SIG-M5 (cell line): ENCODE measurements at places on chromosomes 6 and 20.

DNA sequence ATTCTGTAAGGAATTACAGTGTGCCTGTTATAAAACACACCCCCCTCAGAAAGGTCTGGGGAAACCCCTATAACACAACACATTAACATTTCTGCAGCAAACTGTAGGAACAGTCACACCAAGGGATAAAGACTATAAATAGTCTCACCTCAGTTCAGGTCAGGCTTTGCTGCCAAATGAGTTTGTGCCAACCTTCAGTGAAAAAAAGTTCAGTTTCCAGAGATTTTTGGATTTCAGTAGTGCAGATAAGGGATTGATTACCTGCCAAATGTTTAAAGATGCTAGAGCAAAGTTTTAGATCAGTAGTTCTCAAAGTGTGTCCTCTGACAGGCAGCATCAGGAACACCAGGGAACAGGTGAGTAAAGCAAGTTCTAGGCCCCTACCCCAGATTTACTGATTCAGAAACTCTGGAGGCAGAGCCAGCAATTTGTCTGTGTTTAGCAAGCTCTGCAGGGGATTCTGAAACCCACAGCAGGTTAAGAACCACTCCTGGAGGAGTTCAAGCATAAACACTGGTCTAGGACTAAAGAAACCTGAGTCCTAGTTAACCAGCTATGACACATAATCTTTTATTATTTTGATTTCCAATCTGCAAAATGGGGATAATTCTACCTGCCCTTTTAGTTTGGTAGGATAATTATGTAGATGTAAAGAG lies 111.0 kb downstream of the RCAN2 start:
- no peak for DNase-seq

- no peak for DNase-seq
Measured at GRCh38 chr6:105676857-105677256, 274.0 kb upstream of the PREP start.

DNA sequence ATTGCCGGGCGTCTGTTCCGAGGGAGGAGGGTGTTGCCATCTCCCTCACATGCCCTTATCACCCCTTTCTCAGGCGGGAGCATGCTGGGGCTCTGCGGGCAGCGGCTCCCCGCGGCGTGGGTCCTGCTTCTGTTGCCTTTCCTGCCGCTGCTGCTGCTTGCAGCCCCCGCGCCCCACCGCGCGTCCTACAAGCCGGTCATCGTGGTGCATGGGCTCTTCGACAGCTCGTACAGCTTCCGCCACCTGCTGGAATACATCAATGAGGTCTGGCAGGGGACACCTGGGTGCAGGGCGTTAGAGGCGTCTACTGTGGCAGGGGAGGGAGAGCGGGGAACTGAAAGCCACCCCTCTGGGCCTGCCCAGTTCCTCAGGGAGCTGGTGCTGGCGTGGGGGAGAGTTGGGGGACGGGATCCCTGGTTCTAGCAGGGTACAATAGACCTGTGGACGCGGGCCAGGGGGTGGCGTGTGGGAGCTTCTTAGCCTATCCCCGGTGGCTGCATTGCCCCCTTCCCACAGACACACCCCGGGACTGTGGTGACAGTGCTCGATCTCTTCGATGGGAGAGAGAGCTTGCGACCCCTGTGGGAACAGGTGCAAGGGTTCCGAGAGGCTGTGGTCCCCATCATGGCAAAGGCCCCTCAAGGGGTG lies 697 bp downstream of the PPT2 start:
- no peak for DNase-seq

DNA sequence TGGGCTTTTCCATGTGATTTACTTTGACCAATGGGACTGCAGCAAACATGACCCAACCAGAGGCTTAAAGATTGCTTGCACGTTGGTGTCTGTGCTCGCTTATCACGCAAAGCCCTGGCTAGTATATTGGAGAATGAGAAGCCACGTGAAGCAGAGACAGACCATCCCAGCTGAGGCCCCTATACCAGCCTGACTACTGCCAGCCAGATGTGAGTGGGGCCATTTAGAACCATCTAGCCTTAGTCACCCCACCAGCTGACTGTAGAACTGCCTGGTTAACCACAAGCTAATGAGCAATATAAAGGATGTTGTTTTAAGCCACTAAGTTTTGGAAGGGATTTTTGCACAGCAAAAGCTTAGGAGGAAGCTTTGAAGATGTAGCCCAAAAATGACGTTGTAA lies 74.5 kb downstream of the MACROD2 start:
- DNase-seq = no peak

- DNase-seq = no peak
Measured at GRCh38 chr6:37862992-37863391, 43.5 kb downstream of the ZFAND3 start.

DNA sequence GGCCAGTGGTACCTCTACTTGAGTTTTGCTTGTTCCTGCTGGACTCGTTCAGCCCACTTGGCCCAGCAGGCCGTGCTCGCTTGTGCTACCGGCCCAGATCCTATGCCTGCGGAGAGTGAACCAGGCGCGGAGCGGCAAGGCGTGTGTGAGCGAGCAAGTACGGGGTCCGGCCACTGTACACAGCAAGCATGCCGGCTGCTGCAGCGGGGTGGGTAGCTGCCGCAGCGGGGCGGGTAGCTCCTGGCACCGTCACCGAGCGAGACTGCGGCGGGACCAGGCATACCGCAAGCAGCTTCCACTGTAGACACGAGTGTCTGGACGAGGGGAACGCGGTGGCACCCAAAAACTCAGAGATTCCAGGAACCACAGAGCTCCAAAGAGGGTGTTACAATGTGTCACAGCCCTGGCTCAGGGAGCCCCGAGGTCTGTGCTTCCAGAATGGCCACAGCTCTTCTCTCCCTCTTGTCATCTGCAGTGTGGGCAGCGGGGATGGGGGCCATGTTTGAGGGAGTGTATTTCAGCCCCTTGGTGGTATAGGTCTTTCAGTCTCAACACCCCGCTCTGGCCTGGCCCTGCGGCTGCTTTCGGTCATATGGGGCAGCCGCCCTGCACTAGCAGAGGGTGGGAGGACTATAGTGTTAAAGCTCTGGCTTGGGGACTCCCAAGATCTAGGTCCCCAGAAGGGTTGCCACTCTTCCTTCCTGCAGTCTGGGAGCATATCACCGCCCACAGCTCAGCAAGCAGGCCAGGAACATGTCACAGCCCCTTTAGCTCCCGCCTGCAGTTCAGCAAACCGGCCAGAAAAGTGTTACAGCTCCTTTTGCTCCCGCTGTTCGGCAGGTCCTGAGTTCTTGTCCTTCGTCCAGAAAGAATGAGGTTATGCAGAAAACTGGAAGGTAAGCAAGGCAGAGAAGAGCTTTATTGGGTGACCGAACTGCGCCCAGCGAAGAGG lies 6.1 kb upstream of the RWDD1 start:
- DNase-seq = no peak

DNA sequence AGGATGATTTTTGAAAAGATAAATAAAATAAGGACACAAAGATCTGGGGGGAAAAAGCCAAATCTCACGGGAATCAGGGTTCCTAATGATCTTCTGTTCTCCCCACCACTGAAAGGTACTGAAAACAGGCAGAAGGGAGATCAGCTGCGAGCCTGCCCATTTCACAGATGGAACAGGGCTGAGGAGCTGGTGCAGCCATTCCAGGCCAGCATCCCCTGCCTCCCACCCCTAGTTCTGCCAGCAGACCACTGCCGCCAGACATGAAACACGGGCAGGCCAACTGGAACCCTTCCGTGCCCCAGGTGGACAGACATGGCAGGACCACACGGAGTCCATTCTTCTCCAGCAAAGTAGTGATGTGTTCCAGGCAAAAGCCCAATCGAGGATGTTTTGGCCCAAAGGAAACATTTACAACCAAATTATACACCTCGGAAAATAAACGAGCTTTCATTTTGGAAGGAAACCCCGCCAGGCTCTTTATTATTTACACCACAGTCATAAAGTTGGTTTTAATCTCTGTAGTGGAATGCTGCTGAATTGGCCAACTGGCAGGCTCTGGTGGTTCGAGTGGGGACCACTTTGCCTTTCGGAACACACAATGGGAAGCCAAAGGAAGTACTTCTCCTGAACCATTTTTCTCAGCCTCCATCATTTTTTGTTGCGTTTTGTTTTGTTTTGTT lies 28.2 kb downstream of the ISM1 start:
- DNase-seq = no peak

GRCh38 chr6:89035252-89036101 lies 45.1 kb upstream of the PNRC1 start:
- DNase-seq = no peak

GRCh38 chr6:105897131-105897530 lies 189.0 kb upstream of the PRDM1 start:
- no peak for DNase-seq

DNA sequence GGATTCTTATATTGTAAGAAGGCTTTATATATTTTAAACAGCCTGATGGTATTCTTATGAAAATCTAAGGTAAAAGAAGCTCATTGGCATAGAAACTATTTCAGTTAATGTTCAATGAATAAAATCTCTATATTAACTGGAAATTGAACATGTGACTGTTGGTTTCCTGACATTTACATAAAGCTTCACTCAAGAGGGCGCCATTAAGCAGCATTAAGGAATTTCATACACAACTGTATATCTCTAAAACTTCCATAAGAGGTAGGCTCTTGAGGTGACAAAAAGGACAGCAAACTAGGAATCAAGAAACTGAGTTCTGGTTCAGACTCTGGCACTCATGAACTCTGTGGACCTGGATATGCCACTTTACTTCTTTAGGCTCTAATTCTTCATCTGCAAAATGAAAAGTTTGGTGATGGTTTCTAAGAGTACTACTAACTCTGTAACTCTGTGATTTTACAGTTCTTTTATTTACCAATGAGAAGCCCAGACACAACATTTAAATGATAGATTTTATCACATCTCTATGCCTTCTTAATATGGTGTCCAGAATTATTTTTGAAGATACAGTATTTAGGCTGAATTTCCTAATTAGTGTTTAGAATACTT lies 147.5 kb downstream of the FLRT3 start:
- DNase-seq = no peak

DNA sequence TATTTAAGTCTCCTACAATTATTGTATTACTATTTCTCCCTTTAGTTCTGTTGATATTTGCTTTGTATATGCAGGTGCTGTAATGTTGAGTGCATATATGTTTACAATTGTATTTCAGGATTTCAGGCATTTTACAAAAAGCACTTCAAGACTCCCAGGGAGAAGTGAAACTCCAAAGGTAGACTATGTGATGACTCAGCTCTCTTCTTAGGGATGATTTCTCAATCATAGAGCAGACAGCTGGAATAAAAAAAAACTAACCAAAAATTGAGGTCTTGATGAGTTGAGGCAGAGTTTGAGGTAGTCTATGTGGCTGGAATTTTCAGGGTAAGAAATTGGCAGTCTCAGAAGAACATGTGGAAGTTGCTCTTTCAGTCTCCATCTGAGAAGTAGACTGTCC lies 786.1 kb downstream of the TFAP2A start:
- no peak for DNase-seq

DNA sequence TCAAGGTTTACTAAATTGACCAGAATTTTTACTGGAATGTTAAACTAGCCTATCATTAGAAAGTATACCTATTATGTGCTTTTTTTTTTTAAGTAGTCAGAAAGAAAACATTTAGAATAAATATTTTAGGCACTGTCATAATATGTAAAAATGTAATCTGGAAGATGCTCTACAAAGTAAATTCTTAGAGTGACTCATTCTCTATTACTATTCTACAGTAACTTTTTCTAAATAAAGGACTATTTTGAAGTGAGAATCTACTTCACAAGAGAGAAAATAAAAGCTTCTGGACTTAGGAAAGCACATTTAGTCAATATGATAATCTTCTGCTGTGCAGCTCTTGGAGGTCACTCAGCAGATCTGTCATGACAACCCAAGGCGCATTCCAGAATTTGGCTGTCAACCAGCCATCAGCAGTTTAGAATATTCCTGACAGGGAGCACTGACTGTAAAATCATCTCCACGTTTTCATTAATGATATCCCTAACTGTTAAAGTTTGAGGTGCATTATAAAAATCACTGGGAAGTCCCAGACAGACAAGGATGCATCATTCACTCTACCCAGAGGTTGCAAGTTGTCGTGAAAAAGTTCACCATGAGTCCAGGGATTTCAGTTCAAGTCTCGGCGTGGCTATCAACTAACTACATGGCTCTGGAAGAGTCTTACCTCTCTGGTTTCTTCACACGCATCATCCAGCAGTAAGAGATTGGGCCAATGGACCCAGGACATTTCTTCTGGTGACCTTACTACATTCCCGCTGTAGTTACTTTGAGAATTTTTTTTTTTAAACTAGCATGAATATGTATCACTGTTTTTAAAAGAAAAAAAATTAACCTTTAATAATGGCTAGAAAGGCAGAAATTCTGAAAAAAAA lies 374.9 kb downstream of the GJA1 start:
- no peak for DNase-seq

GRCh38 chr6:24959319-24959718 lies 23.6 kb upstream of the RIPOR2 start:
- DNase-seq = no peak

DNA sequence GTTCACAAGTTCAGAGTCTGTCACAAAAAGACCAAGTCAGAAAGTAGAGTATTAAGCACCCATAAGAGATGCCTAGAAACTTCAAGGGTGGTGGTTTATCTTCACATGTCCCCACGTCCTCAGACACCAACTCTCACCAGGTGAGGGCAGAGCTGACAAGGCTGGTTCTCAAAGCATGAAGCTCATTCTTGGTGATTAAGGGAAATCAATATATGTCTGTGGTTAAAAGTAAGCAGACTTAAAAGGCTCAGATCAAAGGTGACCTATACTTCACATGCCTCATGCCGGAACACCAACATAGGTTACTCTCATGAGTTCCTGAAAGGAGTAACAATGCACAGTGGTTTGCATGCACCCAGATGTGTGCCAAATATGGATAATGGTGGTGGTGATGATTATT lies 27.0 kb downstream of the IL17A start:
- no peak for DNase-seq

DNA sequence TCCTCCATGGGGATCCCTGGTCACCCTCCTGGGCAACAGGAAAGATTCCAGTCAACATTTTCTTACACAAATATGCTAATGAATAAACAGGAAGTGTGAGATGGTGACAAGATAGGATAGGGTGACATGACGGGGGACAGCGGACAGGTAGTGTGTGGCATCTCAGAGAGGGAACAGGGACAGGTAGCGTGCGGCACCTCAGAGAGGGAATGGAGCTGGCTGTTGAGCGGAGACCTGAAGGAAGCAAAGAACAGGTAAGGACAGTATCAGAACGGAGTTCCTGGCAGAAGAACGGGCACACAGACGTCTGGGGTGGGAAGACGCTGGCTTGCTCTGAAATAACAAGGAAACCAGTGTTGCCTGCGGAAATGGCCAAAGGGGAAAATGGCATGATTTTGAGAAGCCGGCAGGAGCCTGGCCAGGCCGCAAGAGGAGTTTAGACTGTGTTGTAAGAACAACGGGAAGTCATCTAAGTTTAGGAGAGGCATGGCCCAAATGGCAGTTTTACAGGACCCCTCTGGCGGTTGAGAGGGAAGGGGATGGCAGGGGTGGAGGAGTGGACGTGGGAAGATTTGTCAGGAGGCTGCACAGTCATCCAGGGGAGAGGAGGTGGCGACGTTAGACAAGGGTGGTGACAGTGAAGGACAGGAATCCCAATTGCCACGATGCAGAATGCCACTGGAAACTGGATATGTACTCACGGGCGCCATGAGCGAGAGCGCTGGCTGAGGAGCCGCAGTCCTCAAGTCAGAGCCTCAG lies 111.6 kb downstream of the JPH2 start:
- no peak for DNase-seq
